ENCODE measurements at places on chromosomes 2 and 18.
A peak's percentile ranks its signal among the peaks of the same experiment; 100 is the strongest.

DNA sequence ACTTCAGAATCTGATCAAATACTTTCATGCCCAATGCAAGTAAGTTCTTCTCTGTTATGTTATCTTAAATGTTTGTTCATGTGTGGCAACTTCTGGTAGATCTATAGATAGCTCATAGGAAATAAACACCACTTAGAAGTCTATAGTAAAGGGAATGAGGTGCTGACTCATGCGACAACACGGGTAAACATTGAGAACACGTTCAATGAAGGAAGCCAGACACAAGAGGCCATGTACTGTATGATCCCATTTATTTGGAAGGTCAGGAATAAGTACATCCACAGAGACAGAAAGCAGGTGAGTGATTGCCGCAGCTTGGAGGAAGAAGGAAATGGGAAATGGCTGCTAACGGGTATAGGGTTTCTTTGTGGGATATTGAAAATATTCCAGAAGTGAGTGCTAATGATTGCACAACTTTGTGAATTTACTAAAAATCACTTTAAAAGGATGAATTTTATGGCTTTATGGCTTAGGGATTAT is 95.4 kb downstream of the ITGB1BP1 start:
- peaks cover 10% of the 10 kb centered on the region for H3K36me3 ChIP-seq
- no peak overlapping the region for H3K27ac ChIP-seq
- DNase-seq: no peak
- H3K4me1 ChIP-seq: peaks cover 12% of the 10 kb centered on the region

DNA sequence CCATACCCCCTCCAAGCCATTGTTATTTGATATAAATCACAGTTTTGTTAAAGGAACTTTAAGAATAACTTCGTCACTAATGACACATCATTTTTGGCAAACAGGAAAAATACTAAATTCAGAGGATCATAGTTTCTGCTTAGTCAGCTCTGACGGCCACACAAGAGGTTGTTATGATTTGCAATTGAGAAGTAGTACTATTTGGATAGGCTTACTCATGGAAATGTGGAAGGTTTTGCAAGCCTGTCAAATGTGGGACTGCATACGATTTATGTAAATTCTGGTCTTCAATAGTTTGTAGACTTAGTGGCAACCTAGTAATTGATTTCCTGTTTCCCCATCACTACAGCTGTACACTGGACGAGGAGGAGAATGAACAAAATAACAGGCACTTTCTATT is 108.1 kb downstream of the ARHGEF33 start:
- H3K27me3 ChIP-seq: no peaks in the 10 kb centered on the region
- no peak for DNase-seq
- H3K4me1 ChIP-seq: peaks cover 30% of the 10 kb centered on the region
- H3K36me3 ChIP-seq: peaks cover 5% of the 10 kb centered on the region
- no peak overlapping the region for H3K4me3 ChIP-seq

GRCh38 chr2:183812091-183812490 is 687.8 kb downstream of the NUP35 start:
- DNase-seq: no peak
- no peaks in the 10 kb centered on the region for H3K36me3 ChIP-seq
- no peak overlapping the region for H3K27ac ChIP-seq

- H3K27me3 ChIP-seq: peaks cover 7% of the 10 kb centered on the region
- DNase-seq: no peak
- no peak overlapping the region for H3K4me3 ChIP-seq
- H3K36me3 ChIP-seq: no peaks in the 10 kb centered on the region
- H3K4me1 ChIP-seq: peaks cover 12% of the 10 kb centered on the region
These were observed 25.3 kb upstream of the TNS1 start for GRCh38 chr2:218028189-218028495.

GRCh38 chr18:50232419-50232818 is 33.9 kb downstream of the CFAP53 start:
- H3K4me1 ChIP-seq: peaks cover 5% of the 10 kb centered on the region
- DNase-seq: no peak
- no peak overlapping the region for H3K27ac ChIP-seq
- no peak overlapping the region for H3K4me3 ChIP-seq
- no peaks in the 10 kb centered on the region for H3K36me3 ChIP-seq

DNA sequence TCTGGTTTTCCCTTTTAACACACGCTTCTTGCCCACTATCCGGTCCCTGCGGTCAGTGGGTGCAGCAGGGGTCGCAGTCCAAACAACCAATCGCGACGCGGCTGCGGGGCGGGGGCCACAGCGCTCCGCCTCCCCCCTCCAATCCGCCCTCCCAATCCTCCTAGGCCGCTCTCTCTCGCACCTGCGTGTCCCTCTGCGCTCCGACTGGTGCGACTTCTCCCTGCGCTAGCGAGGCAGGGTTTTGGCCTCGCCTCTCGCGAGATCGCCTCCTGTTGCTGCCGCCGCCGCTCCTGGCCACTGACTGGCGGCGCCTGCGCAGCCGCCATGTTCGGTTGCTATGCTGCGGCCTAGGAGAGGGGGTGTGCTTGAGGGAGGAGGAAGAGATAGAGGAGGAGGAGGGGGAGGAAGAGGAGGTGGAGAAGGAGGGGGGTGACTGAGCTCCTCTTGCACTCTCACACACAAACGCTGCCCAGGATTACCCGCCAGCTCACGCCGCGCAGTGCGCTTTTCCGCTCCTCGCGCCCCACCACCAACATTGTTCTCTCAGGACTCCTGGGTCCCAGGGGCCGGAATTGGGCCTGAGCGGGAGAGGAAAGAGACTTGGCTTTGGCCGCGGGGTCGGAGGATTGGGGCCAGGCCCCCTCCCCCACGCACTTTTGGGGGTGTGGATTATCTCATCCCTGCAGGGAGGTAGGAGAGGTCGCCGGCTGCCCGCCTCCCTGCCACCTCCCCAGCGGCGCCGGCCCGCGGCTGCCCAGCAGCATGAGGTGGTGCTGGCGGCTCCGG is at the start of gene PTPN4:
PTPN4 (plus strand) TSS at position 472 of the 786 bp plus-strand sequence. CDS start 49,932 bp downstream, outside the sequence.
- H3K27ac ChIP-seq: peak within 1 kb of the TSS; percentile 97
- peak; percentile 89 for DNase-seq
- H3K27me3 ChIP-seq: peaks cover 3% of the 10 kb centered on the region
- H3K4me1 ChIP-seq: peaks cover 44% of the 10 kb centered on the region
- peak within 1 kb of the TSS; percentile 96 for H3K4me3 ChIP-seq

DNA sequence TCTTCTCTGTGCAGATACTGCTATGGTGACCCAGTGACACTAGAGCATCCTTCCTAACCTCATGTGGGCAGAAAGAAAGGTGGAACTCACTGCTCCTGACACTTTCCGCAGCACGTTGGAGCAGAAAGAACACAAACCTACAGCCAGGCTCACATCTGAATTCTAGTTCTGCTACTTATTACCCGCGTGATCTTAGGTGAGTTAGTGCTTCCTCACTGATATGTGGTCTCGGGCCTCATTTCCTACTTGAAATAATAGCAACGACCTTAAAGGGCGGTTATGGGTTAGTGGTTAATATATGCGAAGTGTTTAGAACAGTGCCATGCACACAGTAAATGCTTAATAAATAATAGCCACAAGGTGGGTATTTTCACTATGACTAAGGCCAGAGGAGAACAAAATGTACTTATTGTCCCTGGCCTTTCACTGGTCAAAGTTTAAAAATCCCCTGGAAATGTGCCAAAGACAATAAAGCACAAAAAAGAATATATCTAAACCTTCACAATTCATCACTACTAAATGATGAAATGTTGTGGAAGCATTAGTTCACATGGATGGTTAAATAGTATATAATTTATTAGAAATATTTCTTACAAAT is 66.6 kb downstream of the MYOM1 start:
- DNase-seq: no peak
- no peaks in the 10 kb centered on the region for H3K36me3 ChIP-seq
- H3K27ac ChIP-seq: no peak overlapping the region
- H3K27me3 ChIP-seq: no peaks in the 10 kb centered on the region
- H3K4me1 ChIP-seq: peaks cover 5% of the 10 kb centered on the region
- H3K4me3 ChIP-seq: no peak overlapping the region

DNA sequence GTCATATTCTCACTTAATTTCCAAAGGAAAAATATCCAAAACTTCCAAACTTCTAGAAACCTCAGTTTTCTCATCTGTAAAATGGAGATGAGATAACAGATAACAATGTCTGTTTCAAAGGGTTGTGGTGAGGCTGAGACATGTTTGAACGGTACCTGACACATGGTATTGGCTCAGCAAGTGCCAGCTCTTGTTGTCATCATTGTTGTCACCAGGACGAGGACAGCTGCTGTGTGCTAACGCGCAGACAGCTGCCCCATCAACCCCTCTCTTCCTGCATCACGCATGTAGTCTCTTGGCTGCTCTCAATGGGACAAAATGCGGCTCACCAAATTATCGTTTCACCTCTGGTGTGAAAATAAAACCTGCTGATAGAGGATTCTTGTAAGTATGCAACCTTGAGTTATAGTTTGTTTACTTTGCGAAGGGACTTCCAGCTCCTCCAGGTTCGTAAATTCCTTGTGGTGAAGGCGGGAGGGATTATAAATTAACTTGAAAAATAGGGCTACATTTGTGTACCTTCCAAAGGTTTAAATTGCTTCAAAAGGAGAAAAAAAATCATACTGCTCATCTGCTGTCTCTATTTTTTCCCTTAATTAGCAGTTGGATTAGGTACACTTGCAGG is 605.4 kb downstream of the BCL11A start:
- H3K36me3 ChIP-seq: no peaks in the 10 kb centered on the region
- H3K27me3 ChIP-seq: no peaks in the 10 kb centered on the region
- no peak overlapping the region for H3K4me3 ChIP-seq
- no peak overlapping the region for H3K27ac ChIP-seq
- H3K4me1 ChIP-seq: no peaks in the 10 kb centered on the region

DNA sequence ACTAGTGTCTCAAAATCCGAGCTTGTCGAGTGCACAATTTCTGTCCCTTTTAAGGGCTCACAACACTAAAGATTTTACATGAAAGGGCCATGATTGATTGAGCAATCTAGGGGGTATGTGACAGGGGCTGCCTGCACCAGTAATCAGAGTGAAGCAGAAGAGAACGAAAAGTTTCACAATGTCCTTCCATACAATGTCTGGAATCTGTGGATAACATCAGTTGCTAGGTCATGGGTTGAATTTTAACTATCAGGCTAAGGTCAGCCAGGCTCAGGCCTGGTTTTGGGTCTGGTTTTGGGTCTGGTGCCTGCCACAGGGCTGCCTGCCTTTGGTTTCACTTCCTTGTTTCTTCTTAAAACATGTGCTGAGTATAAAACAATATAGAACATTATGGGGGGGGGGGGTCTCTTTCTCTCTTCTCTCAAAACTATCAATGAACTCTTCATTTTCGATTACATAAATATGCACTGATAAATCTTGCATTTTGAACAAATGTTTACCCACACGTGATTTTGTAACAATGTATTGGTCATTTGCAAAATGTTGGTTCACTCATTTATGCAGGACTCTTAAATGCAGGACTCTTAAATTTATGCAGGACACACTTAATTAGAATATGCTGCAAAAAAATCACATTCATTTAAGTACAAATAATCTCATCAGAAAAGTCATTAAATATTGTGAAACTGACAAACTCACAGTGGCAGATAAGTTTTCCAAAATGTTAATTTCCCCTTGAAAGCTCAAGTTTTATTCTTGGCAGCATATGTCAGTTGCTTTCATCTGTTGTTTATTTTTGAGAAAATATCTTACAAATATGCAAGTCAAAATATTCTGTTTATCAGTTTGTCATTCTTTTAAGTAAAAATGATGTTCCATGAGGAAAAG is 290.5 kb upstream of the KYNU start:
- peaks cover 9% of the 10 kb centered on the region for H3K4me1 ChIP-seq
- H3K27me3 ChIP-seq: no peaks in the 10 kb centered on the region
- H3K36me3 ChIP-seq: no peaks in the 10 kb centered on the region
- DNase-seq: no peak

DNA sequence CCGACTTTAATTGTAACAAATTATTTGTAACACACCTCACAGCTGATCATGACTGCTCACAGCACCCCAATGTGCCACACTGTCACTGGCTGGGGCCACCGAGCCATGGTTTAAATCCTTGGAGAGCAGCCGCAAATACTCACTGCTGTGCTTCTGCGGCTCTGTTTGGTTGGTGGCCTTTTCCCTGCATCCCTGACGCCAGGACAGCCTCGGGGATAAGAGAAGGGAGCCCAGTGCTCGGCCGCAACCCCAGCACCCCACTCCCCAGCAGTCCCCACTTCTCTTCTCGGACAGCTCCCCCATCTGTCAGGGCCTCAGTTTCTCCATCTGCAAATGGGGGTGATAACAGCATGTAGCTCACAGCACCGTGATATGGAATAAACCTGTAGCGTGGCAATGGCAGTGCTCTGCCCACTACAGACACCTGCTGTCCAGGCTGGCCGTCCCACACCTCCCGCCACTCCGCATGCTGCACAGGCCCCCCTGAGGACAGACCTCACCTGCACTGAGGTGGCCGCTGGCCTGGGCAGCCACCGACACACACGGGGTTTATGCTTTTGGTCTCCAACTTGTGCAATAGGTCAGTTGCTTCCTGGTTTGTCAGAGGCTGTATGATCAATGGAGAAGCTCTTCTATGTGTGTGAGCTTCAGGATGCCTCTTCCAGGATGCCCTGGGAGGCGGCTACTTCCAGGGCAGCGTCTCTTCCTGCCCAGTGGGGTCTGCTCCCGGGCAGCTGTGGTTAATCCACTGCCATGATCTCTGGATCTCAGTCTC is 87.1 kb downstream of the NDUFA10 start:
- H3K36me3 ChIP-seq: peaks cover 2% of the 10 kb centered on the region
- H3K4me1 ChIP-seq: peaks cover 7% of the 10 kb centered on the region
- H3K4me3 ChIP-seq: no peak overlapping the region
- H3K27ac ChIP-seq: no peak overlapping the region
- H3K27me3 ChIP-seq: no peaks in the 10 kb centered on the region

DNA sequence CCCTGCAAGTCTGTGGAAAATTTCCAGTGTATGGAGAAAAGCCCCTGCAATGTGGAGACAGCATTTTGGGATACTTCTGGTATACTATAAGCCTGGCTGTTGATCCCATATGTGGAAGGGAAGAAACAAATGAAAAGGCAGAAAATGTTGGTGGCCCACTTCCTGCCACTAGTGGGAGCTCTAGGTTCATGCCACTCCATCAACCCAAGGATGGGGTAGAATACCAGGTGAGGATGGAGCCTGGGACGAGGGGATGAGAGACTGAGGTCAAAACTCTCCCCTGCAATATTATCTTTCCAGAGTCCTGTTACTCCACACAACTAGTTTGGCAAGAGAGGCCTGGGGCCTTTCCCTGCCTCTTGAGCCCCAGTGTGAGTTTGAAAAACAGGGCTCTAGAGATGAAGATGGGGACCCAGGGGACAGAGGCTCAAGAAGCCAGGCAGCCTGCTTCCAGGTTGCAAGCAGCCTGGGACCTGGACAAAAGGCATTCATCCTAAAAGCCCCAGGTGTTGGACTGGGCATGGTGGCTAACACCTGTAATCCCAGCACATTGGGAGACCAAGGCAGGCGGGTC is 31.9 kb downstream of the BMP10 start:
- H3K4me1 ChIP-seq: no peaks in the 10 kb centered on the region
- peaks cover under 1% of the 10 kb centered on the region for H3K27me3 ChIP-seq
- no peak overlapping the region for H3K27ac ChIP-seq
- no peaks in the 10 kb centered on the region for H3K36me3 ChIP-seq
- DNase-seq: no peak

Measured in neural crest cell (in vitro differentiated cells).